ENCODE measurements at places on chromosomes 1 and 21.

- ATAC-seq = no peak
Measured at GRCh38 chr1:109615879-109616278, 3.5 kb downstream of the GNAT2 start.

- ATAC-seq = peak; percentile 96
Measured at GRCh38 chr1:63713627-63714481, 60.0 kb upstream of the ROR1 start.

GRCh38 chr1:29433830-29434229 is 197.5 kb downstream of the PTPRU start:
- ATAC-seq = no peak

DNA sequence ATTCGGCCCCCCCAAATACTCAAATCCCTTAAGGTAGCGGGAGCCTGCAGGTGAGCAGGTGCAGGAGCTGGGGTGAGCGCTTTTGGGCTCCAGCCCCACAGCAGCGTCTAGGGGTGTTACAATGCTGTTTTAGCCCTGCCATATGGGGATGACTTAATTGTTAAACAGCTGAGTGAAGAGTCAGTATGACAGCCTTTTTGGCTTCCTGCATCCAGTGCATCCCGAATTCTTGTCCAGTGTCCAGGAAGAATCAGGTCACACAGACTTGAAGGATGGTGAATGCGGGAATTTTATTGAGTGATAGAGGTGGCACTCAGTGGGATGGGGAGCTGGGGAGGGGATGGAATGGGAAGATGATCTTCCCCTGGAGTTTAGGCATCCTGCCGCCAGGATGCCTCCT is 30.4 kb upstream of the HHAT start:
- ATAC-seq = no peak

DNA sequence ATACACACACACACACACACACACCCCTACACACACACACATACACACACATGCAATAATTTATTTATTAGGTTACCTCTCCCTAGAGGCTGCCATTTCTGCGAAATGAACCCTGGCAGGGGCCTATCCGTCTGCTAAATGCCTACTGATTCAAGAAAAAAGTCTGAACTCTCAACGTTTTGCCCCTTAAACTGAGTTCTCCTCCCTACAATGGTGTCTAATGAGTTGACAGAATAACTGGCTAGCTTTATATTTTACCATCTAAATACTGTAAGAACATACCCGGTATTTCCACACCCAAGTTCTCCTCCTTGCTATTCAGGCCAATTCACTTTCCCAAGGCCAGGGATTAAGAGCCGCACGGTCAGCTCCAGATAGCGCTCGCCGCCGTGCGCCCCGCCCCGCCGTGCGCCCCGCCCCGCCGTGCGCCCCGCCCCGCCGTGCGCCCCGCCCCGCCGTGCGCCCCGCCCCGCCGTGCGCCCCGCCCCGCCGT is 339 bp upstream of the RNPC3 start:
- peak; percentile 78 for ATAC-seq

GRCh38 chr1:65182658-65183268 is 34.8 kb downstream of the AK4 start:
- no peak for ATAC-seq

DNA sequence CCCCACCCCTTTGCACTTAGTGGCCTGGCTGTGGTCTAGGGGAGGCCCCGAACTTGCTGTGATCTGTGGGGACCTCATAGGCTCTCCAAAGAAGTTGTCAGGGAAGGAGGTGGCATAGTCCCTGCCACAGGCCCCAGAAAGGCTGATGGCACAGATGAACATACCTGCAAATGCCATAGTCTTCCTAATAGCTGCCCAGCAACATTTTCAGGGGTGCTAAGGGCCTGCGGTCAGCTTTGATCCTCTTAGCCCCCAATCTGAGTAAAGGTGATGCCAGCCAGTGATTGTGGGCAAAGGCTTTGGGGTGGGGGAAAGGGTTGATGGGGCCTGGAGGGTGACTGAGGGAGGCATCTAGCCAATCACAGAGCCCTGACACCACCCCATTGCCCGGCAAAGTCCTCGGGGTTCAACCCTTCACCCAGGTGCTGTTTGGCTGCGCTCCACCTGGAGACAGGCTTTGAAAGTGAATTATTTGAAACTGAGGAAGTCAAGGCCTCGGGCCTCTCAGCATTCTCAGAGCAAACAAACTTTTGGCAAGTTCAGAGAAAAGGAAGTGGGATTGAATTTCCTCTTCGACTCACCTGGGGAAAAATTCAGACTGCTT is 35.8 kb downstream of the PAX7 start:
- ATAC-seq = no peak

GRCh38 chr1:14320518-14320917 is 278.0 kb upstream of the KAZN start:
- peak; percentile 10 for ATAC-seq

DNA sequence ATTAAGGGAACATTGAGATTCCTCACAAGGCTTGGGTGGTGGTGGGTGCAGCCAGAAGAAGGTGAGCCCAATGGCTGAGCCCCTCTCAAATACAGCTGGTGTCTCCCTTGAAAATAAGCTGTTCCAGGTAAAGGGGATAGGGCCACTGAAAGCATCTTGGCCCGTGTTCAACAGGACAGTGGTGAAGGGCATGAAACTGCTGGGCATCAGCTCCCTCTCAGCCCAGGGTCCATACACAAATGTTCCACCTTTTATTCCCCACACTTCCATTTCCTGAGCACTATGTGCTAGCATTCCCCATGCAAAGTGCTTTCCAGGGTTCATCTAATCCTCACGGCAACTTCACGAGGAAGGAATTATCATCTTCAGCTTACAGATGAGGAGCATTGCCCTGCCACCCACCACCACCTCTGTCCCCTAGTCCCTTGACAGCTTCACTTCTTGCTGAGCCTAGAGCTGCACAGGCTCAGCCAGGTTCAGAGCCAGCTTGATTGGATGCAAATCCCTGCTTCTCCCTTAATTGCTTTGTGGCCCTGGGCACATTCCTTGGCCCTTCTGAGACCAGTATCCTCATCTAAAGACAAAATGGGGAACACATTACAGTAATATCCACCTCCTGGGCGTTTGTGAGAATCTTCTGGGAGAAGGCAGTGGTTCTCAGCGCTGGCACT is 9.6 kb downstream of the TAGLN2 start:
- ATAC-seq = peak; percentile 16

GRCh38 chr1:19287436-19288185 is 959 bp downstream of the AKR7A3 start:
- ATAC-seq = no peak

- no peak for ATAC-seq
Measured at GRCh38 chr1:247281001-247281574, 25.2 kb downstream of the VN1R5 start.

- no peak for ATAC-seq
Measured at GRCh38 chr1:29380532-29380931, 144.2 kb downstream of the PTPRU start.

- no peak for ATAC-seq
Measured at GRCh38 chr1:163777205-163777604, 455.5 kb downstream of the NUF2 start.

DNA sequence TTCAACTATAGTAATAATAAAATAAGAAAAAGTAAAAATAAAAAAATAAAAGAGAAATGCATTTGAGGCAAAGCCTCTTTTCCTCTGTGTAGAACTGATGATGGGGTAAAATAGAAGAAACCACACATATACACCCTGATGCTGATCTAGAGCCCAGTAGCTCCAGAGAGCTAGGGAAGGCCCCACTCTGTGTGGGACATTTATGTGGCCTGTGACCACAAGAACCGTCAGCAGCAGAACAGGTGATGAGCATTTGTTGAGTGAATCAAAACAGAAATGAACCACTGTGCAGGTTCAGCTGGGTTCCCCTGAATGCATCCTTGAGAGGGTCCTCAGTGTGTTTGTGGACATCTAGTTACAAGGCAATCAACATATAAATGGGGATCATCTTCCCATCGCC is 221.8 kb upstream of the HOOK1 start:
- no peak for ATAC-seq

DNA sequence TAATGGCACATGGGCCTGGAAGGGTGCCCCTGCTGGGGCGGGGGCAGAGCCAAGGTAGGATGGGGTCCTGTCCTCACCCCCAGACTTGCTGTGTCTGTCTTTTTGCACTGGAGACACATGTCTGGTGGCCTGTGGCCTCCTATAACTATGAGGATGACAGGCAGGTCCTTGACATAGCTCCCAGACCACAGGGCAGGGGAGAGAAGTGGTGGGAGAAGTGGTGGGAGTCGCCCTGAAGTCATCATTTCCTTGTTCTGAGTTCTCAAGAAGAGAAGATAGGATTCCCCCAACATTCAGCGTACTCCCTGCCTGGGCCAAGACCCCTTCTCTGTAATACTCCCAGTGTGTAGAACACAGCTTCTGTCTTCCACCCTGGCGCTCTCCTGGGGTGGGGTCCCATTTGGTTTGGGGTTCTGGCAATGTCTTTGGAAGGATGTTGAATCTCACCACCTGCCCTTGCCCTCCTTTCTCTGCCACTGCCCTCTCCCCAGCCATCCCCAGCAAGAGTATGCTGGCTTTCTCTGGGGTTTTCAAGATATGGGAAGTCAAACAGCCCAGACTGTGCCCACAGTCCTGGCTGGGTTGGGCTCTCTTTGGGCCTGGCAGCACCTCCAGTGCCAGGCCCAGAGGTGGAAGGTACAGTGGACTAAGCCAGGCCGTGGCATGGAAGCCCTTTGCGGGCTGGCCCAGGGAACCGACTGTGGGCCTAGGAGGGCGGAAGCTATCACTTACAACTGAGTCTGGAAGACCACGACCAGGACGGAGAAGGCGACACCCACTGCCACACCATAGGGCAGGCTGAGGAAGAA is 19.4 kb downstream of the SLC26A9 start:
- ATAC-seq = no peak

DNA sequence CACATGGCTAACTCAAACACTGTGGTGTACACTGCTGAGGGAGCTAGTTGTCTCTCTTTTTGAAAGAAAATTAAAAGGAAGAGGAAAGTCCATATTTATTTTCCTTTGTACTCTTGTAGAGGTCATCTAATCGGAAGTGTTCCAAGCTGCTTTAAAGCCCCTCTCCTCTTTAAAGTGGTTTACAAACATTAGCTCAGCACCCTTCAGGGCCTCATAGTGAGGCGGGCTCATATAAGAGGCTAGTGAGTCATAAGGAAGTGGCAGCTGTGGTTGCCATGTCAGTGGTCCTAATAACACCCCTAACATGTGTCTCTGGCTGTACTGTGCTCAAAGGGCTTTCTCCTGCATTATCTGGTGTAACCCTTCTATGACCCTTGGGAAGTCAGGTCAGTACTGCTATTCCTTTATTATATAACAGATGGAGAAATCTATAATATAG is 104.4 kb upstream of the SERBP1 start:
- ATAC-seq = peak; percentile 58

- peak; percentile 63 for ATAC-seq
Measured at GRCh38 chr1:202085682-202086373, 36.9 kb upstream of the GPR37L1 start.

GRCh38 chr21:46184625-46185555 is 631 bp upstream of the SPATC1L start:
- ATAC-seq = peak; percentile 81

DNA sequence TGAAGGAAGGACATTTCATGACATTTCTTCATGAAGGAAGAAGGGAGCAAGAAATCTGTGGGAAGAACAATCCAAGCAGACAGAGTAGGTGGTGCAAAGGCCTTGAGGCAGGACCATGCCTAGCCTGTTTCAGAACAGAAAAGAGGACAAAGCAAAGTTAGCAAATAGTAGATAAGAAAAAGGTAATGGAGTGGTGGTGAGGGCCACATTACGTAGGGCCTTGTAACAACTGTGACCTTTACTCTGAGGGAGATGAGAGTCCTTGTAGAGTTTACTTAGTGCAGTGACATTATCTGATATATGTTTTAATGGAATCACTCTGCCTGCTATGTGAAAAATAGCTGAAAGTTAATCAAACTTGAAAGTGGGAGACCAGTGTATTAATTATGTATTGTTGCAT is 6.4 kb upstream of the TSNAX start:
- no peak for ATAC-seq

GRCh38 chr21:44425307-44425894 is 29.9 kb upstream of the LRRC3 start:
- no peak for ATAC-seq

- ATAC-seq = no peak
Measured at GRCh38 chr1:99934801-99935200, 35.0 kb upstream of the SLC35A3 start.

DNA sequence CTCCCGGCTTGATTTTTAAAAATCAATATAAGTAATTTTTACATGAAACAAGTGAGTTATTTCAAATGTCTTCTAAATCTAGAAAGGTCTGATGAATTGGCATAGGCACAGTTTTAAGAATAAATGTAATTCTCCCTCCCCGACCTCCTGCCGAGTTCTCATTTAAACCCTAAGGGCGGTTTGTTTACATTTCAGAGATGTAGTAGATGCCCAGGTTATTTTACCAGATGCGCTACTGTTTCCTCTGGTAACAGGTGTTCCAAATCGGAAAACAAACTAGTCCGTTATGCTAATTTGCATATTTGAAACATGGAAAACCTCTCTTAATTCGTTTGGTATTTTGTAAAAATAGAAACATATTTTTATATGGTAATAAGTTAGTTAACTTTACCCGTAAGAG is 53.8 kb upstream of the CFAP126 start:
- ATAC-seq = no peak

DNA sequence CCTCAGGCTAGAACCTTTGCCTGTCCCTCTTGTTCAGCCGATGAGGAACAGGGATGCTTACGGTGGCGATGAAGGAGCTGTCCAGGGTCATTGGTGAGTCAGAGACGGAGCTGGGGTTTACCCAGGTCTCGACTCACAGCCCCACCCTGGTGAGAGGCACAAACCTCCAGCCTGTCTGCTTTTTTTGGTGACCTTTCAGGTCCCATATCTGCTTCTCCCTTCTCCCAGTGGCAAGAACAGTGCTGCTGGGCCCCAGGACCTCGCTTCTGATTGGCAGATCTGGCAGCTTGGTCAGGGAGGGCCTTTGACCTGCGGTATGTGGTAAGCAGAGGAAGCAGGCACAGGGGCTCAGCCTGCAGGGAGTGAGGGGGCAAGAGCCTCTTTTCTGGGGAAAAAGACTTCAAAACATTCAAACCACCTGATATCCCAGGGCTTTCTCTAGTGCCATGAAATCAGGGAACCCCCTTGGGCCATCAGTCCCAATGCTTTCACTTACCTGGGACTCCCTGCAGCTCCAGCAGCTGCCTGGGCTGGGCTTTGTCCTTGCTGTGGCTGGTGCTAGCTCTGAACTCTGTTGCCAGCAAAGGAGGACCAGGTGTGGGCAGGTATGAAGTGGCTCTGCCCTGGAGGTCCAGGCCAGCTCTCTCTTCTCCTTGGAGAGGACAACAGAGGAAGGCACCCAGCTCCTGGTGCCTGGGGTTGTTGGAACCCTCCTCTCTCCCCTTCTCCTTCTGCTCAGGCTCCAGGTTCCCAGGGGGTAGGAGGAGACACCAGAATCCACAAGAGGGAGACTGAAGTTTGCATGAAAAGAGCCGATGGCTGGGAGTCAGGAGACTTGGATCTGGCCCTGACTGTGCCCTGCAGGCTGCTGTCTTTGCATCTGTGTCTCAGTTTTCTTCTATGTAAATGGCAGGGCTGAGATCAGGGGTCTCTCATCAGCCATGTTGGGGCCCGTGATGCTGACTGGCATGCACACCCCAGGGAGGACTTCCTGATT is 41.4 kb downstream of the TRIM62 start:
- peak; percentile 65 for ATAC-seq

- no peak for ATAC-seq
Measured at GRCh38 chr1:111832521-111833155, 76.9 kb downstream of the DDX20 start.

GRCh38 chr1:67020765-67021164 is 33.2 kb downstream of the SLC35D1 start:
- no peak for ATAC-seq

Measured in motor neuron (in vitro differentiated cells).